Left lung (tissue), 14 donors: ENCODE measurements at places on chromosomes 2 and 18.

DNA sequence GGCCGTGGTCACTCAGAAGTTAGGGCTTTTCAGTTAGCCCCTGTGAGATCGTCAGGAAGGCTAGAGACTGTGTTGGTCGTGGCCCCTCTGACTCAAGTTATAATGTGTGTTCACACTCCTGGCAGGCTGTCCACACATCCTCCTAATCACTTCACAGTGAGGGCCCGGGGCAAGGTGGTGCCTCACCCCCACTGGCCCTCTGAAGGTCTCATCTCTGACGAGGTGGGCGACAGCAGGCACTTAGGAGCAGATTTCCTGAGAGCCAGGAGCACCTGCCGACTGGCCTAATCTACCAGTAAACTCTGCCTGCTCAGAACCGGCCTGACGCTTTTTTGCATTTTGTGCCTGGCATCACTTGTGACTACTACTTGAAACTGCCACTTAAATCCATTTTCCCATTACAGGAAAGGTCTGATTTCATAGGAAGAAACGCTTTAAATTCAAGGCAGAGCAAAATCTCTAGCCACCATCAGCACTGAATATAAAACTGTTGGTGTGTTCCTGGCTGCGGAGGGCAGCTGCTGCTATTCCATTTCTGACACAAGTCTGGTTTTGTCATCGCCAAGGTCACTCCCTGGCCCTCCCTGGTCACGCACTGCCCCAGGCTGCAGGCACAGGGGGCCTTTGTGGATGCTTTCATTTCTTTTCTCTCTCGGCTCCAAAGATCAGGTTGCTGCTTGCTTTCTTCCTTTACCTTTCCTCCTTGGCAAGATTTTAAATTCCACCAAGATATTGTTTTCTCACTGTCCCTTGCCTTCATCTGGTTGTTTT is 48.0 kb downstream of the RAB12 start:
- no peak for DNase-seq

GRCh38 chr18:65835881-65836280 is 85.1 kb downstream of the CDH7 start:
- no peak for DNase-seq

GRCh38 chr2:45930396-45930792 is 278.9 kb downstream of the PRKCE start:
- DNase-seq, result no peak

DNA sequence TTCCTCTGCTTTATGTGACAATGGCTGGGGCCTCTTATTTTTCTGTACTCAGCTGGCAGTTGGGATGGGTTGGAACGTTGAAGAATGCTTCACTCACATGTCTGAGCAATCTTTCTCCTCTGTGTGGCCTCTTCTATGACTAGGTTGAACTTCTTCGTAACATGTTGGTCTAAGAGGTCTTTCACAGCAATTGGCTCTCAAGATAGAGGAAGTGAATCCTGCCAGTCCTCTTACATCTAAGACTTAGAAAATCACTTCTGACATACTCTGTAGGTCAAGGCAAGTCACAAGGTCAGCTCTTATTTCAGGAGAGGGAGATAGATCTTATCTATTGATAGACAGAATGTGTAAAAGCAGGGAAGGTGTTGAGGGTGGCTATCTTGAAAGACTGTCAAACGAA is 174.1 kb downstream of the NYAP2 start:
- no peak for DNase-seq

DNA sequence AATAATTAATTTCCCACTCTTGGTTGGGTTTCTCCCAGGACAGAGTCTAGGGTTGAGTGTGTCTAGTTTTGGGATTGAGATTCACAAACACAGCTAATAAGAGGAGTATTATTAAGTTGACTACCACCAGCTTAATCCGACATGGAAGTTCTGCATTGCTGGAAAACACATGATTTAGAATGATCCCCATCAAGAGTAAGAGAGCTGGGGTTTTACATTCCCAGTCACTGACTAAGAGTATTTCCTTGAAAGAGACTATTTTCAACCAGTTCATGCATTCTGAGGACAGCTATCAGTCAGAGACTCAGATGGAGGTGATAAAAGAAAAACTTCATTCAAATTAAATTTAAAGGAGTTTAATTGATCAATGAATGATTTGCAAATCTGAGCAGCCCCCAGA is 334.6 kb upstream of the LRATD1 start:
- no peak for DNase-seq

DNA sequence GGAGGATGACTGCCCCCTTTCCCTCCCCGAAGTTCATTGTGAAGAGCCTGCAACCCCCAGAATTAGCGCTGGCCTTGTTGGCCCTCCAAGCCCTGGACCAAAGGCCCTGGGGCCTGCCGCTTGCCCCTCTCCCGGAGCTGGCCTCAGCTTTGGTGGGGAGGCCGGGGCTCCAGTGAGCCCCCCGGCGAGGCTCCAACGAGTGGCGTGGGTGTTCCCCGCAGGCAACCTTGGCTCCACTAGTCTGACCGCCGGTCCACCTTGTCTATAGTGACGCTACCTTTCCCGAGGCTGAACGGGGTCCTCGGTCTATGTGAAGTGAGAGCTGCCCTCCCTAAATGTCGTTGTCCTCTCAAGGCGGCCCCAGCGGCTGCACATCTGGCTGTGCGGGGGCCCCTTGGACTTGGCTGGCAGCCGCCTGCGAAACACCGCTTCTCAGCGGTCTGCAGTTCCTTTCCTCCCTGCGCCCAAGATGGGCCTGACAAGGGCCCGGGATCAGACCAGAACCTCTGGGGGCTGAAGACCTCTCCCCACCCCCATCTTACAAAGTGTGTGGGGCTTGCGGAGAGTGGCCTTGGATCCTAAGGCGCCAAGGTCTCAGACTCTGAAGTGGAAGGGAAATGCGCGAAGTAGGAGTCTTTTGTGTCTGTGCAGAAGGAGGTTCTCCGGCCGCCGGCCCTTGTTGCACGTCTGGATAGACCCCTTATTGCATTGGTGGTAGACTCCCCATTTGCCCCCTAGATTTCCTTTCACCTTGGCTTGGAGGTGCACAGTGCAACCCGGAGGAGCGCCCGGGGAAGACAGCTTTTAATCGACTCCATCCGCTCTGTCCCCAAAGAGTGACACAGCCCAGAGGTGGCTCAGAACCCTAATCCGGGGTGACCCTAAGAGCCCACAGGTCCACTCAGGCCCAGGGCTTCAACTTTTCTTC is 3.9 kb upstream of the HOXD10 start:
- DNase-seq, result no peak

- no peak for DNase-seq
Measured at GRCh38 chr2:216620786-216621185, 12.4 kb upstream of the IGFBP2 start.
